ENCODE measurements at places on chromosomes 13 and 19.

DNA sequence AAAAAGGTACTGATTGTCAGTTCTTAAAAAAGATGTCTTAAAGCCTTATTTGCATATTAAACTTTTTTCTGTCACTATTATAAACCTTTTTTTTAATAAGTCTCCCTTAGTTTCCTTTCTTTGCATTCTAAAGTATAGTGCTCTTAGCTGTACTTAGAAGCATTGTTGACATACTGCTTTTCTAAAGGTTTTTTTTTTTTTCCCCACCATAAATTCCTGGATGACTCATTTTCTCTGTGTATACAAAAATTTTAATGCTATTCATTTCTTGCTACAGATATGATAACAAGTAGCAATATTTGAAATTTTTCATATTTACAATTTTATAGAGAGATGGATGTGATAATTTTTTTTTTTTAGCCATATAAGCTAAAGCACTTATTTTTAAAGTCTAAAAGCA lies 43.5 kb downstream of the METTL21C start:
- peak; percentile 58 for DNase-seq

GRCh38 chr13:94636942-94637578 lies 35.4 kb downstream of the GPR180 start:
- DNase-seq: no peak

- DNase-seq: no peak
Measured at GRCh38 chr19:35311901-35312665, 16.9 kb upstream of the CD22 start.

- no peak for DNase-seq
Measured at GRCh38 chr13:50867637-50867945, 24.1 kb upstream of the DLEU7 start.

- no peak for DNase-seq
Measured at GRCh38 chr13:23805122-23805521, 84.1 kb downstream of the MIPEP start.

- DNase-seq: peak; percentile 32
Measured at GRCh38 chr19:29665826-29666577, 741 bp downstream of the PLEKHF1 start.

- DNase-seq: no peak
Measured at GRCh38 chr19:51252306-51253079, 1.6 kb downstream of the SIGLECL1 start.

- DNase-seq: no peak
Measured at GRCh38 chr13:100129605-100130004, 40.7 kb downstream of the PCCA start.

- DNase-seq: no peak
Measured at GRCh38 chr13:21615427-21615826, 11.5 kb upstream of the MICU2 start.

- DNase-seq: no peak
Measured at GRCh38 chr13:59660582-59660981, 503.1 kb downstream of the DIAPH3 start.

DNA sequence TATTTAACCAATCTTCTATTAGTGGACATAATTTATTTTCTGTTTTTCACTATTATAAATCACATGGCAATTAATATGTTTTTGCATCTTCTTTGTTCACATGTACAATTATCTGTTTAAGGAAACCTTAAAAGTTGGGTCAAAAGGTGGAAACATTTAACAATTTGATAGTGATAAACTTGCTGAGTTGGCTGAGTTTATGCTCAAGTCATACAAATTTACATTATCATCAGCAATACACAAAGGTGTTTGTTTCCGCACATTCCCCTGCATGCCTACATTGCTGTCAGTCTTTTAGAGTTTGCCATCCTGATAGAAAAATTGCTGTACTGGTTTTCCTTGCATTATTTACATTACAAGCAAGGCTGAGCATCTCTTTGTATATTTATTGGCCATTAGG lies 139.5 kb downstream of the KCNRG start:
- DNase-seq: no peak

DNA sequence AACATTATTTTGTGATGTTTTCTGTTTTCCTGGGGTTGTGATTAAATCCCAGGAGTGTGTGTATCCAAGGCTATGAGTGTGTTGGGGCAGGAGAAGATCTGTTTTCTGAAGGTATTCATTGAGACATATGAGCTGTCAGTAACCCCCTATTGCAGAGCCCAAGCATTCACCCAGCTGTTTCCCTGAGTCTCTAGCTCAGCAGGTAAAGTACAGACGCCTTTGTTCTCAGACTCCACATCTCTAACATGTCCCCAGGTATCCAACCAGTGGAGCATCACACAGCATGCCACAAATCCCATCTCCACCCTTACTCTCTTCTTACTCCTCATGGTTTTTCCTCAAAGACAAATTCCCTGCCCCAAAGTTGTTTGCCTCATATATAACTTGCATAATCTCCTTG lies 213.6 kb downstream of the PCDH20 start:
- no peak for DNase-seq

- no peak for DNase-seq
Measured at GRCh38 chr13:49527123-49527522, 31.4 kb downstream of the PHF11 start.

DNA sequence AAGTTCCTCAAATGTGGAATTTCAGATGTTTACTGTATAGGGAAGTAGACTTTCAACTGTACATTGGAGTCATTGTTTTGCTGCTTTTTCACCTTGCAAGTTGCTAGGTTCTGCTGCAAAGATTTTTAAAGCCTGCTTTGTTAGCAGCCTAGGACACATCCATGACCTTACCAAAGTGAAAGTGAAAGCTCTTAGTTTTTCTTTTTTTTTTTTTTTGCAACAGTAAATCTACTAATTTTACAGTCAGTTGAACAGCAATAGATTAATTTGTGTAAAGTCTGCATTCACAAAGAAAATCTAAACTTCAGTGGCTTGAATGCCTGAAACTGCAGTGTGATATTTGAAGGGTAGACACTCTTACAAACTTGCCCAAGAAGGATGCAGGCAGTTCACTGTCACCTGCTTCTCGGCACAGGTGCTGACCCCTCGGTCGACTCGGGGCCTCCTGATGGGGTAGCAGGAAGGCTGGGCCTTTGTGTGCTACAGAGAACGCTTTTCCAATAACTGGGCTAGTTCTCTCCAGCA lies 5.0 kb upstream of the MTIF3 start:
- no peak for DNase-seq

Data from fibroblast of skin of scalp (primary cell).